ENCODE measurements at places on chromosomes 5 and 9. TPM values are rescaled to one million over a fixed set of nuclear protein-coding genes. Genes with fewer than 3 reads are reported as not detected.

Gene TEX48
- 0.83 TPM for total RNA-seq

Gene PFN3
- not detected for total RNA-seq

Gene HMGXB3
- 29.4 TPM for total RNA-seq

Gene ZNF462
- 0.89 TPM for total RNA-seq

DNA sequence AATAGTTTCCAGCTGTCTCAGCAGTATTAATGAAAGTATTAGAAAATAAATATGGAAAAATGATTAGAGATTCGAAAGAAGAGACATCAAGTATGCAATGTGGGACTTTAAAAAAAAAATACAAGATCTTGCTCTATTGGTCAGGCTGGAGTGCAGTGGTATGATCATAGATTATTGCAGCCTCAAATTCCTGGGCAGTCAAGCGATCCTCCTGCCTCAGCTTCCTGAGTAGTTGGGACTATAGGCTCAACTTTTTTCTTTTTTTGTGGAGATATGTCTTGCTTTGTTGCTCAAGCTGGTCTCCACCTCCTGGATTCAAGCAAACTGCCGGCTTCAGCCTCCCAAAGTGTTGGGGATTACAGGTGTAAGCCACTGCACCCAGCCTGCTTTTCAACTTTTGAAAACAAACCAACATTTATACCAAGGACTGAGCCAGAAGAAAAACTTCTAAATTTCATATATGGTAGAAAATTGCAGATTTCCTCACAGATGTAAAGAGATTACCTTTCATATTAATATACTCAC is 323.1 kb downstream of the ADGRV1 start:
- DNase-seq: no peak

DNA sequence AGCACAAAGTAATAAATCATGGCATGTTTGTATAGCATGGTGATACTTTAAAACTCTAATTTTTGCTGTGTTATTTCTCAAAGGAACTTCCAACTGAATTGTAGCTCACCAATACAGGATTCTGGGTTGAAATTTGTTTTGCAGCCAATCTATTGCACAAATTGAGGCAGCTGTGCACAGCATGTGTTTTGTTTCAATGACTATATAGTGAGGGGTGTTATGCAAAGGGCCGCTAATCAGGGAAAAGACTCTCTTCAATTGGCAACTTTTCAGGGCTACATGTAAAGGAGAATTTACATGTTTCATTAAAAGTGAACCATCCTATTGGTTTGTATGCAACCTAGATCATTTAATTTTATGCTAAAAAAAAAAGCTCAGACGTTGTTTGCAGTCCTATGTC is 44.6 kb downstream of the PLPPR1 start:
- DNase-seq: no peak

DNA sequence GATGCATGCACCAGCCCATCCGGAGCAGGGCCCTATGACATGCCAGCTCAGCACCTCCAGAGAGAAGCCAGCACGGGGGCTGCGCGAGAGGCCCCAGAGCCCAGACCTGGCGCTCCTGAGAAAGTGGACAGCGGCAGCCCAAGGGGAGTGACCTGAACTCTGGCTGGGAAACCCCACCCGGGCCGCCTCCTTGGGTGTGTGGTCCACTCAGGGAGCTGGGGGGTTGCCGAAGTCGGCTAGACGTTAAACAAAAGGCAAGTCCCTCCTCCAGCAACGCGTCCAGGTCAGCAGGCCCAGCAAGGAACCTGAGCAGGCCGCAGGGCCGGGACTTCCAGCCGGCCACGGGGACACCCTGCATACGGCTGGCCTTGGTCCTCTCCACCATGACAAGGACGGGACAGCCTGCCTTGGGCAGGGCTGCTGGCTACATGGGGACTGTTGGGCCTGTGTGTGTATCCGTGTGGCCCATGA is 35.7 kb downstream of the NACC2 start:
- DNase-seq: no peak

GRCh38 chr5:169301386-169301934 is 521 bp upstream of the SLIT3 start:
- DNase-seq: no peak

DNA sequence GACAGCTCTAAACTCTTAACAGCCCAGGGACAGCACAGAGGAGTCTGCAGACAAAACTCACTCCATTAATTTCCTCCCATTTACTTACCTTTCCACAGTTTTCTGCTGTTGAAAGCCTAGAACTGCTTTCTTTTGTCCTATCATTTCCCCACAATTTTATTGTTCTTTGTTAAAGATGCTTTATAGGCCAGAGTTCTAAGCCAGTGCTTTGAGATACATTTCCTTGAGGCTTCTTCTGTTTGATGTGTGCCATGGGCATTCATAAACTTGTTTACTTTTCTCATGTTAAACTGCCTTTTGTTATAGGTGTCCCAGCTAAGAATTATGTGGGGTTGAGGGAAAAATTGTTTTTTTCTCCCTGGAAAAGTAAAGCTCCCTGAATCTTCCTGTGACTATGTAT is 25.9 kb upstream of the SUB1 start:
- DNase-seq: no peak

DNA sequence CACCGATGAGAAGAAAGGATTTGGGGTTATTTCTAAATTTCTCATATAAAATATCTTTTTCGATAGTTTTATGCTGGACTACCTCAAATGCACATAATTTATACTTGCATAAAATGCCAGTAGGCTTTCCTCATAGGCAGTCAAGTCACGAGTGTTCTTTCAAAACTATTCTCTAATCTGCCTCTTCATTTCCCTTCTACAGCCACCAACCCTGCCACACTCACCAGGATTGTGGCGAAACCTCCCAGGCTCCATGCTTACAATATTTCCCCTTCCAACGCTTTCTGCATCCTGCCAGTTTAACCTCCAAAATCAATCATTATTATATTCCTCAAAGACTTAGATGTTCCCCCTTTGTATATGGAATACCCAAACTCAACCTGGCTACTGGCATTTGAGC is 65.4 kb downstream of the FRMD3 start:
- no peak for DNase-seq

DNA sequence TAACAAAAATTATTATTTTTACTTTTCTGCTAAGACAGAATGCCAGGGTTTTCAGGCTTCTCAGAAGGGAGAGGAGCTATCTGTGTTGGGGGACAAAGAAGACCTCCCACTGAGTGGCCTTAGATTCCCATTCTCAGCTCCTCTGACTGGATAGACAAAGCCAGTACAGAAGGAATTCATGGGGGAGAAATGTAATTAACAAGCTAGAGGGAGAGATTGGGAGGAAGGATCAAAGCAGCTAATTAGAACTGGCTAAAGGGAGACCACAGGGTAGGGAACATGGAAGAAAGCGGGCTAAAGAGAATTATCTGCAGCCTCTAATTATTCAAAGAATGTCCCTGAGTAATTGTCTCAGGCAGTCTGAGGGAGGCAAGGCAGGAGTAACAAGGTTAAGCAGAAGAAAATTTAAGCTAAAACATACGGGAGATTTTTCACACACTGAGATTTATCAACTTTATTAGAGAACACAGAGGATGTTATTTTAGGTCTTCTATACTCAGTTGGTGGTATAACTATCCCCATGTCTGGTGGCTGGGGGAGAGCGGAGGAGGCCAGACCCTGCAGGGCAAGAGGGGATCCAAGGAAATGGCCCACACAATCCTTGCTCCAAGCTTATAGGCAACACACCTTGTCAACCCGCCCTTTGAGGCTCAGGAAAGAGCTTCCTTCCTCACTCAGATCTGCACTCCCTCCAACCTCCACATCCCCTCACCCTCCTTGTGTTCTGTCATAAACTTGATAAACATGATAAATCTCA is 87.7 kb upstream of the LRRTM2 start:
- no peak for DNase-seq

- DNase-seq: no peak
These were observed 158.7 kb downstream of the CCDC171 start for GRCh38 chr9:15711531-15711930.

GRCh38 chr5:114734238-114734637 is 372.4 kb downstream of the KCNN2 start:
- no peak for DNase-seq

GRCh38 chr5:14435481-14435880 is 146.1 kb upstream of the OTULINL start:
- no peak for DNase-seq

DNA sequence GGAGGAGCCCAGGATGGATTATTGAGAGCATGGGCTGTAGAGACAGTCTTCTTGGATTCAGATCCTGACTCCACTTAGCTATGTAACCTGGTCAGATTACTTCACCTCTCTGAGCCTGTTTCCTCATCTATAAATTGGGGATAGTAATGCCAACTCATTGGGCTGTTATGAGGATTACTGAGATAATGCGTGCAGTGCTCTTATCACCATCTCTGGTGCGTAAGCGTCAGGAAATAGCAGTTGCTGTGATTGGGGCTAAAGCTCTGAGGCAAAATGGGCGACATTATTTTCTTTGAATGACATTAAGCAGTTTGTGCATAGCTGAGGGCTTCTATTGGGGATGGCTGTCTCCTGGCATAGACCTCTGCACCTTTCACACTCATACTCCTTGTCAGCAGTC is 995 bp upstream of the MSMP start:
- DNase-seq: no peak

DNA sequence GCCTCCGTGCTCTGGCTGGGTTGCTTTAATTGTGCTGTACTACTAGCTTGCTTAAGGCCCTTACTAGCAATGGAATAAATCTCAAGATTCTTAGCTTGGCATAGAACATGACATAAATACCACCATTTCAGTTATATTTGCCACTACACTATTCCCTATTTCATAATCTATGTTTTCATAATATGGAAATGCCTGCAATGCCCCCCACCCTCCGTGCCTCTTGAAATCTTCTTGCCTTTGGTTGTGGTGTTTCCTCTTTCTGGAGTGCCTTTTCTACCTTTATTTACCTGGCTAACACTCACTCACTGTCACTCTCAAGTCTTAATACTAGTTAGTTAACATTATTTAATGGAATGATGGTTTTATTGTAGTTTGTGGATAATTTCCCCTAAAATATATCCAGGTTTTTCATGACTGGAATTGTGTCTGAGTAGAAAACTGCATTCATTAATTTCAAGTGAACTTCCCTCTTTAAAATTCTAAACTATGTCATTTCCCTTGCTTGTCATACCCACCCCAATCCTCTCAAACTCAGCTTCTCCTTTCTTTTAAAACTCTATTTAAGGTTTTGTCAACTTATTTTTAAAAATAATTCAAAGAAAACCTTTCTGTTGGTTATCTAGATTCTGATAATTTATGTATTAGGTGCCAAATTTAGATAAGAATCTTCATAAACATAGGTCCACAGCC is 521.7 kb upstream of the DAB2 start:
- DNase-seq: no peak

DNA sequence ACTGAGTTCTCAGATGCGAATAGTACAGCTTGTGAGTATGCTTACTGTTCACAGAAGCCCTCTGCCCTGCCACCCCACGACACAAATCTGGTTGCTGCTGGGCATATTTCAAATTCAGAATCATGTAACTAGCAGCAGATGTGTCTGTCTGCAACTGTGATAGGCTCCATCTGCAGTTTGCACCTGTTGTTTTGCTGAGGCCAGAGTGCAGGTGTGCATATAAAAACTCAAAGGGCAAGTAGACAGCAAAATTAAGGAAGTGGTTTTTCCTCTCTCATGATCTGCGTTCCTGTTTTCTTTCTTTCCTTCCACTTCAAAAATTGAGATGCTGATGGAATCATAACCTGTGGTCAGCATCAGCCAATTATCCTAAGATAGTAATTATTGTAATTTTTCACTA is 1000.5 kb downstream of the PTPRD start:
- no peak for DNase-seq

GRCh38 chr5:151228986-151229385 is 5.1 kb upstream of the CCDC69 start:
- no peak for DNase-seq

DNA sequence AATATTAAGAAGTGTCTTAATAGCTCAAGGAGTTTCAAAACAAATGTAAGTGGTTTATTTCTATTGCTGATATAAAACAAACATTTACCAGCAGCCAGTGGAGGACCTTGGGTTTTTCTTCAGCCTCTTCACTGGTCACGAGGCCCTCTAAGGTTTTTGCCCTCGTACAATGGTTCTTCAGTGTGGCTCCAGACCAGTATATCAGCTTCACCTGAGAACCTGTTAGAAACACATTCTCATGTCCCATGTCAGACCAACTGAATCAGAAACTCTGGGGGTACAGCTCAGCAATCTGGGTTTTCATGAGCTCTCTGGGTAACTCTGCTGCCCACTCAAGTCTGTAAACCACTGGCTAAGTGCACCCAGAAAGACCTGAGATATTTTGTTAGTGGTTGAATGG is 12.9 kb downstream of the WWC1 start:
- DNase-seq: no peak

- DNase-seq: no peak
These were observed 74.6 kb downstream of the SNX24 start for GRCh38 chr5:122919969-122920368.

DNA sequence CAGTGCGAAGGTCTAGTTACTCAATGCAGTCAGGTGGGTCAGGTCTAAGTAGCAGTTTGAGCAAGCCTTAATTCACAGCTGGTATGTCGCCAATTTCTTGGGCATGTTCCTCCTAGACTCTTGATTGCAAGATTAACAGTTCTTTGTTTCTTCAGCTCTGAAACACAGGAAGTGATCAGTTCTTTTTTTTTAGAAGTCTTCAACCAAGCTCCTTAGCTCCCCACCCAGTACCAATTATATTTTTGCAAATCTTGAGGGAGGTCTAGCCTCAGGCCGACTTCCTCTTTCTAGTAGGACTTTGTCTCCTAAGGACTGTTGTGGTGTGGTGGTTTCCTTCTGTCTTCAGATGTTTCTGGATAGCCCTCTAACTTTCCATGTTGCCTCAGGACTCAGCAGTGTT is 2054.2 kb downstream of the MAT2B start:
- DNase-seq: no peak

DNA sequence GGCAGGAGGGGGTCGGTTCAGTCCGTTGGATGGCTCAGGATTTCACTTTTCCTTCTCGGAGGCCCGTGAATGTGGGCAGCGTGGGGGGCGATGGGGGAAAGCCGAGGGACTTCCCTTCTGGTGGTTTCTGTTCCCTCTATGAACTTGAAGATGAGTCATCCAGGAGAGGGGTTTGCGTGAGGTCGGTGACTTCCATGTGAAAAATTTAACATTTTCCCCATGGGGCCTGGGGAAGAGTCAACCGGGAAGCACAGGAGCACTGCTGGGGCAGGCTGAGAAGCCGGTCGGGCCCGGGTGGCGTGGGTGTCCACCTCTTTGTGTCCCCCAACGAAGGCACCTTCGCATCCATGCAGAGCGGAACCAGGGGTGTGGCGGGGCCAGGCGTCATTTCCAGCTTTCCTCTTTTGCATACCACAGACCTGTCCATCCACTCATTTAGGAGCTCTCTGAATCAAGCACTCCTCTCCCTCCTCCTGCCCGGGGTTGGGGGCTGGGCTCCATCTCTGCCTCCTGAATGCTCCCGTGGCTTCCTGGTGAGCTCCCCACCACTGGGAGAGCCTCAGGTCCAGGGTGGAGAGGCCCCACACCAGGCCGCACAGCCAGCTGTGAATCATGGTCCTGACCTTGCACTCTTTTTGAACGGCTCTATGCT is 68.4 kb downstream of the ANKRD33B start:
- peak; percentile 12 for DNase-seq

DNA sequence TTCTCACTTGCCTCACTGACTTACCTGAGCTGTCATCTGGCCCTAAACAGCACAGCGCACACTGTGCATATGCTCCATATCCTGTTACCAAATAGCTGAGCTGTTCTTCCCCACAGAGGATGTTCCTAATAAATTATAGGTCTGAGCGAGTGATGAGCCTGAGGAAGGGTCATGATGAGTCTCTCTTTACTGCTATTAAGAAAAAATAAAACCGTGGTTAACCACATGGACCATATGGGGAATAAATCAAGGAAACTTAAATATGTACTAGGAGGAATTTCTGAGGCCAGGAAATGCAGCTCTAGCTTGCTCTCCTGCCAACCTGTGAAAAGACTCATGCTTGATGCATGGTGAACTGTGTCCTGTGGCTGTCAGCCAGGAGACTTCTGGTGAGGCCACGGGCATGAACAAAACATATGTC is 424.8 kb upstream of the DMAC1 start:
- DNase-seq: no peak

Measured in activated CD4-positive, alpha-beta T cell treated with anti-CD3 and anti-CD28 coated beads, Interleukin-2, amount 10 ng/mL, durations not matched to agents 7 days and 5 days (primary cell).